ENCODE measurements at places on chromosomes 5 and 9. TPM values are rescaled to one million over a fixed set of nuclear protein-coding genes. Genes with fewer than 3 reads are reported as not detected.

DNA sequence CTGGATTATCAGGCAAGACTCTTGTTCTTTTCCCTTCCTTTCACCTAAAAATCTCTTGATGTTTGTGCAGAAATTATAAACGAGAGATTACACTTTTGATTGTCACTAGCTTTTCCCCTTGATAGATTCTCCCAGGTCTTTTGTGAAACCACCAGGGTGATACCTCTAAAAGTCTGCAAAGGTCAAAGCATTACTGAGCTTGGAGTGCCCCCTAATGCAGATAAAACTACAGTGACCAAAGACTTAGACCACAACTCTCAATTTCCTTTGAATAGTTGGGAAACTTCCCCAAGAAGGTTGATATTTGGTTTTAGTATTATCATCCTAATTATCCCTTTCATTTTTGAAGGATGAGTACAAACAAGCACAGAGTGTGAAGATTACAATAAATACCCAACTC lies 173.1 kb downstream of the CYLC2 start:
- H3K4me3 ChIP-seq = no peak overlapping the region
- DNase-seq = no peak
- no peak overlapping the region for H3K27ac ChIP-seq
- no peaks in the 10 kb centered on the region for H3K27me3 ChIP-seq

Gene SPATA31A3
- total RNA-seq = not detected

DNA sequence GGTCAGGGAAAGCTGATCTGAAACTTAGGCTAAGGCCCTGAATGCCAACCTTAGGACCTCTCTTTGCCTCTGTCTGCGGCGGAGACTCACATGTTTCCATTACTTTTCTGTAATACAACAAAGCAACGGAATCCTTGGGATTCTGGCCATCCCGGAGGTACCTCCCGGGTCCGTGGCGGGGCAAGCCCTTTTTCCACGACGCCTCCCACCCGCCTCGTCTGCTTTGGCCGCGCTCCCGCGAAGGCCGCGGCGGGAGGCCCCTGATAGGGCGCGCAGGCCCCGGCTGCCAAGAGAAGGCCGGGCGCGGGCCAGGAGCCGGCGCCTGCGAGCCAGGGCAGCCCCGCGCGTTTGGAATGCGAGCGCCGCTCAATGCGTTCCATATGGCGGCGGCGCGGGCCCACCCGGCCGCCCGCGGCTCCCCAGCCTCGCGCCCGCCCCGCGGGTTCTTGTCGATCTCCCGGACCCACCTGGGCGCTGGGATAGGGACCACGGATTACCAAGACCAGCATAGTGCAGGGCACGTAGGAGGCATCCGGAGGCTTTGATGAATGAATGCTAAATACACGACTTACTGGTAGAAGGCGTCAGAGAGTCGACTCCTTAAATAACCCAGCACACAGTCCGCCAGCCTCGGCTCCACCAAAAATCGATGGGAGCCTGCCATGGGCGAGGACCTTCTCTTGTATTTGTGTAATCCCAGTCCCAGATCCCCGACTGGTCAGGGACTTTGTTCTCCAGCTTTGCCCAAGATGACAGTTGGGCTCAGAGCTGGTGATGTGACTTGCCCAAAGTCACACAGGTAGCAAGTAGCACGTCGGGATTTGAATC lies 17.5 kb upstream of the PHF19 start:
- DNase-seq = peak; percentile 79
- peaks cover 7% of the 10 kb centered on the region for H3K4me1 ChIP-seq

Gene ZNF474
- 0.72 TPM for total RNA-seq

Gene BARHL1
- total RNA-seq = not detected

DNA sequence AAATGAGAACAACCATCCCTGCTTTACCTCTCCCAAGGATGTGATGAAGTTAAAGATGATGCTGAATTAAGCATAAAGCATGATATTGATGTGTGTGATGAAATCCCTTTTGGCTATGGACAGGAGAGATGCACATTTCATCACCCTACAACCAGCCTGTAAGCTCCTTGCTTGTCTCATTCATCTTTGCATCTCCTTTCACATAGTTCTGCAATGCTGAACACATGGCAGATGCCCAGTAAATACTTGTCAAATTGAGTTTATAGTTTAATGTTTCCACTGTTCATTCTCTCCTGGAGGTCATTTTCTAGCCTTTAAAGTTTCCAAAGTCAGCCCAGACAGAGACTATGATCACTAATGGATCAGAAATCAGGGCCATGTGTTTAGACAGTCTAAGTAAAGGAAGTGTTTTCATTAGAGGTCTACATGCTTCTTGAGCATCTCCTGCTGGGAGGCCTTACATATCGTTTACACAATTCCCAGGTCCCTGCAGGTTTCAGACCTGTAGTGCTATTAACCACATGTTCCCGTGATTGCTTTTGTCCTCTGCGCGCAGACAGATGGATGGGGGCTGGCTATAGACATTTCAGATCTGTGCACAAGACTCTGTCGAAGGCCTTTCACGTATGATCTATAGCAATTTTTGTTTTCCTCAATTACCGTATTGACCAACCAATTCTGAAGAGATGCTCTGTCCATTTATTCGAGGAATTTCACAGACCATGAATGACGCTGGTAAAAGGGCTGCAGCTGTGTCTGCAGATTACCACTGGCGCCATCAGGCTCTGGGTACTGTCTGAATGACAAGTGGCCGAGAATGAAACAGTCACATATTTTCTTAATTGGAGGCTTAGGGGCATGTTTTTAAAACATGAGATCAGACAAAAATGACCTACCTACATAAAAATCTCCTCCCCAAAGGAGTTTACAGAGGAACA lies 49.0 kb upstream of the CKMT2 start:
- peaks cover 21% of the 10 kb centered on the region for H3K27me3 ChIP-seq
- no peak overlapping the region for H3K4me3 ChIP-seq
- no peaks in the 10 kb centered on the region for H3K36me3 ChIP-seq
- no peaks in the 10 kb centered on the region for H3K4me1 ChIP-seq

DNA sequence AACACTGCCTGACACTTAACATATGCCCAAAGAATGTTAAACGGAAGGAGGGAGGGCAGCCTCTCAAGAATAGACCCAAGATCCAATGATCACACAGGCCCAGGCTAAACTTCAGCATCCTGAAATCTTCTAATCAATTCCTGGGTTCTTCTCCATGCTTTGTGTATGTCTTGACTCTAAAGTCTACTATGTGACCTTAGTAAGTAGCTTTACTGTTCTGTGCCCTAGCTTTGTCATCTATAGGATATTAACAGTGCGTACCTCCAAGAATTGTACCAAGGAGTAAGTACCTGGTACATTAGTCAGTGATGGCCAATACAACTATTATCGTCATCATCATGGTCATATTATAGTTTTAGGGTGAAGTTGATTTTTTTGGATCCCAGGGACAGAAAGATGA lies 96.6 kb downstream of the SGCD start:
- DNase-seq = no peak
- H3K4me3 ChIP-seq = no peak overlapping the region
- no peaks in the 10 kb centered on the region for H3K4me1 ChIP-seq
- H3K27ac ChIP-seq = no peak overlapping the region
- no peaks in the 10 kb centered on the region for H3K27me3 ChIP-seq

GRCh38 chr9:76302947-76303550 lies 91.2 kb downstream of the RFK start:
- H3K4me3 ChIP-seq = no peak overlapping the region
- DNase-seq = peak; percentile 66
- H3K4me1 ChIP-seq = no peaks in the 10 kb centered on the region
- H3K27me3 ChIP-seq = peaks cover 6% of the 10 kb centered on the region
- no peaks in the 10 kb centered on the region for H3K36me3 ChIP-seq

DNA sequence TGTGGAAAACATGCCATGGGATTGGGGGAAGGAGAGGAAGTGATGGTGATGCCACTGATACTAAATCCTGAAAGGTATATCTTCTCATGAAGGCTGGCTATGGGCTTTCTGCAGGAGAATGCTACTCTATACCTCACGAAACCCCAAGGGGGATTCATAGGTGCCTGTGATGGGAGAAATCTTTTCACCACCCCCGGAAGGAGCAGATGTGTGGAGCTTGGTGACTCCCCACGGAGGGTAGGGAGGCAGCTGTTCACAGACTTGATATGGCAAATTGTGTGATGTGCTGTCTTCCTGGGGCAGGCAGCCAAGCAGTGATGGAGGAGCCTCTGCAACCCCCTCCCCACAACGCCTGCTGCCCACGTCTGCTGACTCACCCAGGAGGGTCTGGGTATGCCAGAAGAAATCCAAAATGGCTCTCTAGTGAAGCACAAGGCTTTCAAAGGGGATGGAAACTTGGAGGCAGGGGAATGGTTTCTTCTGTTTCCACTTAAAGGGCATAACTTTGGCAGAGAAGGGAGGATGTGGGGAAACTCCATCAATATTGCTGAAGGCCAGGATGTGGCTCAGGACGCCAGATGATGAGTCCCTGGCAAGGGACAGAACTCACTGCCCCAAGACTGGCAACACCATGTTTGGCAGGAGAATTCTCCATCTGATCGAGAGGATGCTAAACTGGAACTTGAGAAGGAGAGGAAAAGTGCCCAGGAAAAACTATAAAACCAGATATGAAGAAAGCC lies 188.3 kb downstream of the GABBR2 start:
- peak overlapping the region; percentile 62 for H3K27ac ChIP-seq
- no peaks in the 10 kb centered on the region for H3K36me3 ChIP-seq
- no peak for DNase-seq
- peaks cover 16% of the 10 kb centered on the region for H3K4me1 ChIP-seq
- no peak overlapping the region for H3K4me3 ChIP-seq

- H3K27ac ChIP-seq = peak overlapping the region; percentile 51
- no peaks in the 10 kb centered on the region for H3K36me3 ChIP-seq
- H3K4me3 ChIP-seq = peak overlapping the region; percentile 27
Observed at GRCh38 chr9:87813119-87813463, 69.6 kb upstream of the SPATA31E1 start.

- peaks cover 11% of the 10 kb centered on the region for H3K36me3 ChIP-seq
- DNase-seq = no peak
- H3K27me3 ChIP-seq = no peaks in the 10 kb centered on the region
- peak overlapping the region; percentile 83 for H3K27ac ChIP-seq
- no peak overlapping the region for H3K4me3 ChIP-seq
Observed at GRCh38 chr5:38854907-38855306, 9.1 kb downstream of the OSMR start.

DNA sequence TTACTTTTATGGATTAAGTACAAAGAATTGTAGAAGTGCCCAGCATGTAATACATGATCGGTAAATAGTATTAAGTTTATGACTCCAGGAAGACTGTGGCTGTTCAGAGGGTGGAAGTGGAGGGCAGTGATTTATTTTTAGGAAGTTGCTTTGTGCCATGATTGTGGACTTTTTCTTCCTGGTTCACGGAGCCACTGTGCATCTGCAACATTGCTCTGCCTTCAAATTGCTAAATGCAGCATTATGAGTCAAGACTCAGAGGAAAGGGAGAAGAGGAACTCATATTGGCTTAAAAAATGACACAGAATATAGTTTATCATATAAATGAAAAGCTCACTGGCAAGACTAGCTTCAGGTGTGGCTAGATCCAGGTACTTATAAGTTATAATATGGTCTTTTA lies 301.5 kb downstream of the KCTD16 start:
- H3K36me3 ChIP-seq = no peaks in the 10 kb centered on the region
- H3K4me1 ChIP-seq = peaks cover 17% of the 10 kb centered on the region
- H3K27ac ChIP-seq = no peak overlapping the region
- no peak for DNase-seq
- H3K27me3 ChIP-seq = no peaks in the 10 kb centered on the region
- no peak overlapping the region for H3K4me3 ChIP-seq

DNA sequence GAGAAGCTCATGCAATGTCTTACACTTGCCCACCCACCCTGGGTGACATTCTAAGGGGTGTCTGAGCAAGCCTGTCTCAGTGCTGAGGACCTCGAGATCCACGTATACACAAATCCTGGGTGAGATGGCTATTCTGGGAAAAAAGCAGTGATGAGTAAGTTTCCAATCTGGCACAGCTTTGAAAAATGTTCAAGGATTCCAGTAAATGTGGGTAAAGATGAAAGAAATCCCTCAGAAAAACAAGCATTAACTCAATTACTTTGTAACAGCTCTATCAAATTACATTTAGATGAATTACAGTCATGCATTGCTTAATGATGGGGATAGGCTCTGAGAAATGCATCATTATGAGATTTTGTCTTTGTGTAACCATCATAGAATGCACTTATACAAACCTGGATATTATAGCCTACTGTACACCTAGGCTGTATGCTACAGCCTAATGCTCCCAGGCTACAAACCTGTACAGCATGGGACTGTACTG lies 26.9 kb downstream of the GOLM1 start:
- H3K27me3 ChIP-seq = no peaks in the 10 kb centered on the region
- H3K4me1 ChIP-seq = peaks cover 26% of the 10 kb centered on the region
- peak; percentile 86 for DNase-seq
- H3K36me3 ChIP-seq = no peaks in the 10 kb centered on the region
- H3K27ac ChIP-seq = peak overlapping the region; percentile 78
- H3K4me3 ChIP-seq = no peak overlapping the region

DNA sequence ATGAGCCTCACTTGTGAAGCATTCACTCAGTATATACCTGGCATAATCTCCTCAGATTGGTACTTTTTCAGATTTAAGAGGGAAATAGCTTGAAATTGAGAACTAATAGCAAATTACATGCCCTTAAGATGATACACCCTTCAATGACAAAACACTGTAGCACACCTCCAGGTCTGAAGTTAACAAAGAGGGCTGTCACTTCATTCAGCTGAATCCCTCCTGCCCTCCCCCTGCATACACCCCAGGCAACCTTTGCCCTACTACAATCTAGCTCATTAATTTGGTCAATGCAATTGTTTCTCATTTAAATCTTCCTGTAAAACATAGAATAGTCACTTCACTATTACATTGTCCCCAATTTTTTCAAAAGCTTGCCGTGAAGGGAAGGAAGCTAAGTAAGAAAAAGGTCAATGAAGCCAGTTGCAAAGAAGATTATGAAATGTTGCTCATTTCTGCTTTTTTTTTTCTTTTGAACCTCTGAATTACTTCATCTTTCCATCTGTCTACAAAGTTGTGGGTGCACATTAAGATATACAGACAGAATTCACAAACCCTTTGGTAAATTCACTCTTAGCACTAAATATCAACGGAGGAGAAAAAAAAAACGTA lies 294.8 kb upstream of the PTGER4 start:
- no peak overlapping the region for H3K27ac ChIP-seq
- H3K27me3 ChIP-seq = no peaks in the 10 kb centered on the region
- DNase-seq = no peak
- no peaks in the 10 kb centered on the region for H3K36me3 ChIP-seq

GRCh38 chr5:28400076-28400475 lies 1361.7 kb upstream of the CDH9 start:
- no peaks in the 10 kb centered on the region for H3K27me3 ChIP-seq
- H3K4me3 ChIP-seq = no peak overlapping the region
- H3K4me1 ChIP-seq = no peaks in the 10 kb centered on the region
- no peaks in the 10 kb centered on the region for H3K36me3 ChIP-seq
- no peak for DNase-seq
- no peak overlapping the region for H3K27ac ChIP-seq

Gene PCDHA2
- under 0.01 TPM for total RNA-seq

Gene OBP2B
- not detected for total RNA-seq
